Stimulated activated CD4-positive, alpha-beta T cell treated with anti-CD3 and anti-CD28 coated beads, Interleukin-1b, Interleukin-23, amount 100 ng/mL, for 1 hour (primary cell): ENCODE measurements at places on chromosomes 7 and 10.

- DNase-seq, result no peak
These were observed 142.1 kb downstream of the JCAD start for GRCh38 chr10:29917311-29917710.

DNA sequence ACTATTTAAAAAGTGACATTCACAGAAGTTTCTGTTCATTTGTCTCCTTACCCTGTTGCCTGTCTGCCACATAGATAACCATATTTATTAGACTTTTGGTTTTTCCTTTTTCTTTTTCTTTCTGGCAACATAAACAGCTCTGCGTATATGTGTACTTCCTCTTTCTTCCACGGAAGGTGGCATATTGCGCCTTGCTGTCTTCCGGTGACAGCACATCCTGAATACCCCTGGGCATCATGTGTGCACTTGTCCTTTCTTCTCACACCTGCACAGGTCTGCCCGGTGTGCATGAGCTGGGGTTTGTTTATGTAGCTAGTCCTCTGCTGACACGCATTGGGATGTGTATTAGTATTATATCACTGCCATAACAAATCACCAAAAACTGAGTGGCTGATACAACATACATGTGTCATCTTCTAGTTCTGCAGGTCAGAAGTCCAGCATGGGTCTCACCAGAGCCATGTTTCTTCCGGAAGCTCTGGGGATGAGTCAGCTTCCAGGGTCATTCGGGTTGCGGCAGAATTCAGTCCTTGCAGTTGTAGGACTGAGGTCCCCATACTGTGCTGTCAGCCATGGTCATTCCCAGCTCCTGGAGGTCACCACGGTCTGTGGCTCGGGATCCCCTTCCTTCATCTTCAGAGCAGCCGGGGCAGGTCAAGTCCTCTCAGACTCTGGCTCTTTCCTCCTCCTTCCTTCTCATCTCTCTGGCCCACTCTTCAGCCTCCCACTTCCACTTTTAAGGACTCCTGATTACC is 596.0 kb upstream of the FOXK1 start:
- no peak for DNase-seq

DNA sequence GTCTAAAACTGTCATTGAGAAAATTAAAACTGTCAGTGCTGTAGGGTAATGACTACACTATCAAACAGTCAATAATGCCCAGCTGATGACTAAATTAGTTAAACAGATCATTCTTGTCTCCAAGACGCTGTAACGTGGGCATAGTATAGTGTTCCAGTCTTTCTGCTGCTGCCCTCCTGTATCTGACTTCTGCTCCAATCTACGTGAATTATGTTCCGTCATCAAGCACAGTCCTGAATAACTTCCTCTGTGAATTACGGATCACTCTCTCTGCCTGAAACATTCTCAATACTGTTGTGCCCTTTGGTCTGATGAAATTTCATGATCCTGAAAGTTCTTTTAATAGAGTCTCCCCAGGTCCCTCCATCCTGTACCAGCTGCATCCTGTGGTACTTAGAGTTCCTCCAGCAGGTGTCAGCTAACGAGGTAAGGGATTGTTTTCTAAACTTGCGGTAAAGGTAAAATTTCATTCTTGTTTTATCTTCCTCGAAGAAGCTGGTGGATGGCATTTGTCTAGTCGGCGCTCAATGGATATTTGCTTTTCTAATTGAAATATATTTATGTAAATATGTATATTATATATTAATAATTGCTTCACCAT is 393.5 kb upstream of the ADARB2 start:
- DNase-seq, result no peak

GRCh38 chr7:36117203-36117840 is 35.7 kb upstream of the EEPD1 start:
- DNase-seq, result no peak

- DNase-seq, result no peak
These were observed 34.5 kb downstream of the SMURF1 start for GRCh38 chr7:99109108-99110051.

- DNase-seq, result no peak
These were observed 704.0 kb upstream of the LRRN3 start for GRCh38 chr7:110386913-110387312.

DNA sequence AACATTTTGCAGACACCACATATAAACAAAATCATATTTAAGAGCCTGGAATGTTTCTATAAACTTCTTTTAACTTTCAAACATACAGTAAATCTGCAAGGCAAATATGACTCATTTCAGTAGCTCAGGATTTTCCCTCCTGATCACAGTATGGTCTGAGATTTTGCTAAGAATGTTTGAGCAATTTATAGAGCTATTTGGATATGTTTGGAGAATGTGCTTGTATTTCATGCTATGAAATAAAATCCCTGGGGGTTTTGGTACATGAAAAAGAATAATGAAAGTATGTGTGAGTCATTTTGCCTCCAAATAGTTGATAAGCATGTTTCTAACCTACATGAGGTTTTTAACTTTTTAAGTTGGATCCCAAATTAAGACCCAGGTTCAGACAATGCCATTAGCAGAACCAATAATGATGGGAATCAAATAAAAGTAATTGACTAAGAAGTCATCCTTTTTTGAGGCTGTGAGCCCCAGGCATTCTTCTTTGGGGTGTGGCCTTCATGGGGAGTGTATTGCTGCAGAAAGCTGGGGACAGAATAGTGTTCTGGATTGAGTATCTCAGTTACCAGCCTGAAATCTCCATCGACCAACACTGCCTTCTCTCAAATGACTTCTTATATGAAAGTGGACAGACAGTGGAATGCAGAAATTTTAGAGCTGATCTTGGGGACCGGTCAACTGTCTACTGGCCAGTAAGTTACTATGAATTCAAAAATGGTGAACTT is 66.1 kb upstream of the AGBL3 start:
- no peak for DNase-seq

- DNase-seq, result no peak
These were observed 687 bp downstream of the HELLS start for GRCh38 chr10:94546049-94546900.

GRCh38 chr7:43646603-43647338 is 63.9 kb downstream of the STK17A start:
- no peak for DNase-seq

- no peak for DNase-seq
These were observed 261.5 kb downstream of the SNX10 start for GRCh38 chr7:26553128-26553527.

GRCh38 chr10:24703700-24704099 is 20.0 kb downstream of the ARHGAP21 start:
- DNase-seq, result no peak

DNA sequence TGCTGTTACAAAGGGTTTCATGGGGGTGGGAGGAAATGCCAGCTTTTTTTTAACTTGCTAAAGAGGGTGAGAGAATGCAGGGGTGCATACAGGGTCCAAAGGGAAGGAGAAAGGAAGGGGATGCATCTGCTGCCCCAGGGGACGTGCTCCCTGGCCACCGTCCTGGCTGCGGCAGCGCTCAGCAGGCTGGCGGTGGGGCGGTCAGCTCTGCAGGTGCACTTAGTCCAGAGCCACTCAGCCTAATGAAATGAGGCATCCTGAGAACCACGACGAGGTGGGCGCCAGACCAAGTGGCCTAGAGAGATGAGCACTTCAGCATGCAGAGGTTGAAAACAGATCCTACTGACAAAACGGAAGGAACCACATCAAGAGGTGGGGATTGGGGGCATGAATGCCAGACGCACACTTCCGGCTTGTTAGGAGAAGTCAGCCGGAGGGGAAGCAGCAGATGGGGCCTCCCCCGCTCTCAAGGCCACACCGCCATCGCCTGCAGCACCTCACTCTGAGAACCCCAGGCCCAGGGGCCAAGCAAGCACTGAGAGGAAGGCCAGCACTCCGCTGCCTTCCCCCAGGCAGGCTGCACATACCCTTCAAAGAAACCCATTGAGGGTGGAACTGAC is 94.5 kb downstream of the MAD1L1 start:
- peak; percentile 11 for DNase-seq

DNA sequence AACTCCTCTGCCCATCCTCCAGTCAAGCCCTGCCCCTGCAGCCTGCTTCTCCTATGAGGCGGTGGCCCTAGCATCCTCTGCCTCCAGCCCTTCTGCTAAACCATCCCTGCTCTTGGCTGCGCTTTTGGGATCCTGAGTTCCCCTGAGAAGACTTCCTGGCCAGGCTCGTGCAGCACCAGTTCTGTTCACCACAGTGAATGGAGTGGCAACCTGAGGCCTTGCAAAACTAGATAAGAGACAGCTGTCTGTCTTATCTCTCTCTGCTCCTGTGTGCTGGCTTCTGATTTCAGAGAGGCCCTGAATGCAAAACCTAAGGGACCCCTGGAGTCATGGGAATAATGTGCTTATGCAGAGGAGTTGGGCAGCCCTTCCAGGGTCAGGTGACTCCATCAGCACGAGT is 119.2 kb downstream of the TMEM178B start:
- DNase-seq, result no peak

DNA sequence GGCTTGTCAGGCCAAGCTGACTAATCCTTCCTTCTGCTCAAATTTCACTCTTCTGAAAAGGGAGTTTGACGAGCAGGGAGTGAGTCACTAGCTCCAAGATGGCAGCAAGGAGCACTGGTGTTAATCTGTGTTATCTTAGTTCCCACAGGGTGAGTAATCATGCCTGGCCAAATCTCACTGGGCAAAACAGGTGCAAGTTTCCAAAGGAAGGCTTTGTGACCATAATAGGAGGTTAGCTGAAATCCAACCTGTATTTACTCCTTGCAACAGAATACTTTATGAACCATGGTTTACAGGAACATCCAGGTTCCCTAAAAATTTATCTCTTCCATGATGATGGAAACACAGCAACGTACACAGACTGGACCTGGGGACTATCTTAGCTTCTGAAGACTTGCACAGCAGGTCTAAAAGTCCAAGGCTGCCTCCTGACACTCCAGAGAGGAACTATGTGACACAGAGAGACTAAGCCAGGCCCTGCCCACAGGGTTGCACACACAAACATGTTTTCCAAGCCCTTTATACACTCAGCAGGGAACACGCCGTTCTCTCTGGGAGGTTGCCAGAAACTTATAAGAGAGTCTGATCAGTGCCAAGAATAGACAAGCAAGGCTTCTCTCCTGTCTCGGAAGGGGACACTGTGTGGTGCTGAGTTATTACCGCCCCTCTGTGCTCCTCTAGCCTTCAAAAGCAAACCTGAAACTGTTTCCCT is 46.3 kb downstream of the PDK4 start:
- no peak for DNase-seq

GRCh38 chr7:466465-467191 is 53.0 kb downstream of the PDGFA start:
- no peak for DNase-seq

GRCh38 chr7:155447603-155448002 is 10.3 kb upstream of the EN2 start:
- no peak for DNase-seq

DNA sequence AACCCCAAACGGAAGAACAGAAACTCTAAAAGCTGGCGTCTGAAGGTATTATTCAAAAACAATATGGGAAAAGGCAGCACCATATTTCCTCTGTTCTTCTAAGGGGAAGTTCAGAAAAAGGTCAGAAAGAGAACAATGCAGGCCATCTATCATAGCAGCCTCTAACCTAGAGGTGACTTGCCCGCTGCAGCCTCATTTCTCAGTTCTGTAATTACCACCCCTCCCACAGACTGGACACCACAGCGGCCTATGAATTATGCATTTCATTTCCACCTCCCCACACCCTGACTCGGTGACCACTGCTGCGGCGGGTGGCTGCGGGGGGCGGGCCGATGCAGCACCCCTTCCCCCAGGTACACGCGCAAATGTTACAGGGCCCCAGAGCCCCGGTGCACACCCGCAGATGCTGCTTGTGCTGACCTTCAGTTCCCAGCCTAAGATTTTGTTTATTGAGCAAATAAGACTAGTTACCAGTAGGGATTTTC is 125.5 kb downstream of the CLEC2L start:
- DNase-seq, result no peak

GRCh38 chr10:125084191-125084613 is 76.2 kb downstream of the CTBP2 start:
- no peak for DNase-seq

DNA sequence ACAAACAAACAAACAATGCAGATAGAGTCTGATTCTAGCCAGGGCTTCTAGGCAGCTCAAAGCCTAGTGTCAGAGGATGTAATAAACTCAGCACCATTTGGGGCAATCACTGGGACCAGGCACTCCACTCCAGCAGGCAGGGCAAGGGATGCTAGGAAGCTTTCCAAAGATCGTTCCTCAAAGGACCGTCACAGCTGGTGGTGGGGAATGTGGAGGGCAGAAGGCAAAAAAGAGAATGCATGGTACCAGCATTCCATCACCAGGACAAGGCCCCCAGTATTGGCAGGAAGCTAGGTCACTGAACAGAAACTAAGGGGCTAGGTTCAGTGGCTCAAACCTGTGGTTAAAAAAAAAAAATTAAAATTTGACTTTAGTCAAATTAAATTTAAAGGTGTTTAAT is 94.2 kb downstream of the CUL2 start:
- DNase-seq, result no peak

DNA sequence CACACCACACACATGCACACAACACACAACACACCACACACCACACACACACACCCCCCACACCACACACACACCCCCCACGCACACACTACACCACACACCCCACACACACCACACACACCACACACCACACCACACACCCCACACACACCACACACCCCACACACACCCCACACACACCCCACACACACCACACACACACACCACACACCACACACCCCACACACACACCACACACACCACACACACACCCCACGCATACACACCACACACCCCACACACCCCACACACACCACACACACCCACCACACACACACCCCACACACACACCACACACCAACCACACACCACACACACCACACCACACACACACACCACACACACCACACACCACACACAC is 16.4 kb downstream of the UCN3 start:
- no peak for DNase-seq

GRCh38 chr10:26837139-26837538 is 23.6 kb downstream of the ABI1 start:
- DNase-seq, result no peak

DNA sequence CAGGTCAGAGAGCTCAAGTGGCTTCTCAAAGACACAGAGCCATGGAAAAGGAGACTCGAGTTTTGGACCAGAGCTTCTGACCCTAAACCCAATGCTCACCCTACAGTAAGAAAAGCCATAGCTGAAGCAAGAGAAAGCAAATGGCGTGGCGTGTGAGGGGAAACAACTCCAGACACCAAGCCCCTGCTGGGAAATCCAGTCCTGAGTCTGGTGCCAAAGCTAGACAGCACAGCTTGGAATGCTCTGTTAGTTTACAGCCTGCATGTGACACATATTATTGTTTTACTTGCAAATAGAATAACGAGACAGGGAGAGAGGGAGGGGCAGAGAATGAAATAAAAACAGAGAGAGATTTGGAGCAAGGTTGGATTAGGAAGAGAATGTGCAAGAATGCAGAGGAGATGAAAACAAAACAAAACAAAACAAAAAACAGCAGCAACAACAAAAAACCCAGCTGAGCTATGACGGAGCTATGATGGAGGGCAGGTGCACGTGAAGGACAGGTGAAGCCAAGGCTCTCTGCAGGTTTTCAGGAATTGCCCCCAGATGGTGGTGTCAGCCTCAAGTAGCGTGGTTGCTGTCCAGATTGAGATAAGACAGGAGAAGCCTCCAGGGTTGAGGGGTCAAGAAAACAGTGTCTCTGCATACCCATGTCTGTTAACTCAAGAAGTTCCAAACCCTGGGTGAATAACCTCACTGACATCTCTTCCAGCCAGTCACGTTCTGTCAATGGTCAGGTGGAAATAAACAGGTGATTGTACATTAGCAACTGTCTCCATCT is 69.7 kb upstream of the LRRC18 start:
- no peak for DNase-seq

- no peak for DNase-seq
These were observed 149.5 kb upstream of the SVIL start for GRCh38 chr10:29784175-29784773.
